ENCODE measurements at places on chromosomes 4 and X.

GRCh38 chr4:174516794-174517193 lies 5.5 kb downstream of the HPGD start:
- DNase-seq, result no peak

DNA sequence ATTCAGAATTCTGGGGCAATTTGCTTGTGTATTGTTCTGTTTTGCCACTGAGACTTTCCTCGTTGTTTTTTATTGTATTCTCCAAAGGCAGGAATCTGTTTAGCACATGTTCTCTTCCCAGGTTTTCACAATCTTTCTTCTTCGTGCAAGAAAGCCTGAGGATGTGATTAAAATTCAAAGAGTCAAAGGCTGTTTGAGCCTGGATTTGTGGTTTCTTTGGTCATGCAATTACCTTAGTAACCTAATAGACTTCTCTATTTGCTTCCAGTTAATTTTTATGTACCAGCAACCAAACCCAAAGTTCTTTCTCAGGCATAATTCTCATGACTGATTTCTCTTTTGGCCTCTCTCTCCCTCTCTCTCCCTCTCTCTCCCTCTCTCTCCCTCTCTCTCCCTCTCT lies 1420.1 kb upstream of the TENM3 start:
- DNase-seq, result no peak

- no peak for DNase-seq
Observed at GRCh38 chr4:94463771-94464170, 12.0 kb downstream of the PDLIM5 start.

DNA sequence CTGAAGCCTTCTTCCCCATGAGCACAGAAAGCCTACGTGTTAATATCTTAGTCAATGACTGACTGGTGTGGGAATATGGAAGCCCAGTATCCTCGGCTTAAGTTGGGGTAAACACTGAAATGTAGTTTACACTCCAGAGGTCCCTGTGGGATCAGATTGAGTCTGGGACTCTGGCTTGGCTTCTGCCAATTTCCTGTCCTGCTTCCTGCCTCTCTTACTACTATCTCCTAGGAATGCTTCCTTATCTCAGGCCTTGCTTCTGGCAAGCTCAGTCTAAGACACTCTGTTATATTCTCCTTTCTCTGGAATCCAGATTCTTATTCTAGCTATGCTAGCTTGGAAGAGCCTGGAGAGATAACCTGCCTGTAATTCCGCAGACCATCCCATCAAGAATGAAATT lies 174.0 kb upstream of the LDB2 start:
- DNase-seq, result no peak

DNA sequence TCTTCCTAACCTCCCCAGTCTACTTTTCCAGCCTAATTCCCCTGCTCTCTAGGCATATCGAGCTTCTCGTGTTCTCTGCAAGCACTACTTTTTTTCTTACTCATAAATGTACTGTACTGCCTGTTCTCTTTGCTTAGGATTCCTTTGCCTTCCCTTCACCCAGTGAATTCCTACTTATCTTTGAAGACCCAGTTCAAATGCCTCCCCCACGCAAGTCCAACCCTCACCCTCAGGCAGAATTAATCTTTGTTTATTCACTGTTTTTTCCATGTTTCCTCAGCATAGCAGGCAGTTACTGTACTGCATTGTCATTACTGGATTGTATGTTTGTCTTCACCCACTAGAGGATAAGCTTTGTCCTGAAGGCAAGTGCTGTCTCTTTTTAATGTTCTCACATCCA lies 287.7 kb downstream of the BMPR1B start:
- no peak for DNase-seq

DNA sequence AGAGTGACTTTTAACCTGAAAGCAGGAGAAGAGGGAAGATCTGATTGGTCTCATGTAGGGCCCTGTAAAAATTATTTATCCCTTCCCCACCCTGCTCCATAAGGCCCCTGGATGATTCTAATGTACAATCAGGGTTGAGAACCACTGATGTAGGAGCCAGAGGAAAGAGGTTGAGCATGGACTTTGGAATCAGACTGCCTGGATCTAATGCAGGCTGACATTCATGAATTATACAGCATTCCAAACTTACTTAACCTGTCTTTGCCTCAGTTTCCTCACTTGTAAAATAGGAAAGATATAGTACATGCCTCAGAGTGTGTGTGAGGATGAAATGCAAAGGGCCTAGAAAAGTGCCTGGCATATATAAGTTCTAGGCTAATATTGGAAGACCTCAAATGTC lies 47.0 kb downstream of the STX18 start:
- no peak for DNase-seq

DNA sequence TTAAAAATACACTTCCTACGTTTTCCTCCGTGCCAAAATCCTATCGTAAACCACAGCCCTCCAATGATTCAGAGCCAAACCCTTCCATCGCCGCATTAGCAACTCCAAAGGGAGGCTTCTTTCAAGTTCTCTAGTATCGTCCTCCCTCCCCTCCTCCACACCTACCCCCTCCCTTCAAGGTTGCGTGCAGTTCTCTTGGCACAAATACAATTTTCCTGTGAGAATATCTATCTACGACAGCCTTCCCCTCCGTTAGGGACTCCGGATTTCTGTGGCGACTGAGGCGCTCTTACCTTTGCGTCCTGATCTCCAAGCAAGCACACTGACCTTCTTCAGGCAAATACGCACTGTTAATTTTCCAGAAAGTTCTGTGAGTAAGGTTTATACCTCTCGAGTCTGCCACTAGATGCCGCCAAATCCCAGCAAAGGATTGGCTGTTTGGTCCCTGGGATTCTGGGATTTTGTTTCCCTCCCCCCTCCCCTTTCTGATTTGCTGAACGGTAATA lies 1.2 kb upstream of the MORF4L2 start:
- peak; percentile 64 for DNase-seq

DNA sequence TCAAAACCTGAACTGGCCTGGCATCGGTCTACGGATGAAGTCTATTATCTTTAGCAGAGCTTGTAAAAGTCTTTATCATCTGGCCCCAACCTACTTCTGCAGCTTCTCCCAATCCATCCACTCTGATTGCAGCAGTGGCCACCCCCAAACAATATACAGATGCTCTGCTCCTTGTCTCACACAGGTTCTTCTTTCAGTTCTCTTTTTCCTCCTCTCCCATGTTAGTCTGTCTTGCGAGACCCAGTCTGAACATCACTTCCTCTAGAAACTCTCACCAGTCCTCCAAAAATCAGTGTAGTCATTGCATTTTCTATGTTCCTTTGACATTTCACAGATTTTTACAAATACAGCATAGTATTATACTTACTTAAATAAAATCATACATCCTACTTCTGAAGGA lies 163.0 kb downstream of the FRMPD4 start:
- DNase-seq, result no peak

DNA sequence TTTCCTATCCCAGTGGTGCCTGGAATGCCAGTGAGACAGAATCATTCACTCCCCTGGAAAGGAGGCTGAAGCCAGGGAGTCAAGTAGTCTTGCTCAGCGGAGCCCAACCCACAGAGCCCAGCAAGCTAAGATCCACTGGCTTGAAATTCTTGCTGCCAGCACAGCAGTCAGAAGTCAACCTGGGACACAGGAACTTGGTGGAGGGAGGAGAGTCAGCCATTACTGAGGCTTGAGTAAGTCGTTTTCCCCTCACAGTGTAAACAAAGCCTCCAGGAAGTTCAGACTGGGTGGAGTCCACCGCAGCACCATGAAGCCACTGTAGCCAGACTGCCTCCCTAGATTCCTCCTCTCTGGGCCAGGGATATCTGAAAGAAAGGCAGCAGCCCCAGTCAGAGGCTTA lies 283.2 kb upstream of the CPEB2 start:
- DNase-seq, result no peak

DNA sequence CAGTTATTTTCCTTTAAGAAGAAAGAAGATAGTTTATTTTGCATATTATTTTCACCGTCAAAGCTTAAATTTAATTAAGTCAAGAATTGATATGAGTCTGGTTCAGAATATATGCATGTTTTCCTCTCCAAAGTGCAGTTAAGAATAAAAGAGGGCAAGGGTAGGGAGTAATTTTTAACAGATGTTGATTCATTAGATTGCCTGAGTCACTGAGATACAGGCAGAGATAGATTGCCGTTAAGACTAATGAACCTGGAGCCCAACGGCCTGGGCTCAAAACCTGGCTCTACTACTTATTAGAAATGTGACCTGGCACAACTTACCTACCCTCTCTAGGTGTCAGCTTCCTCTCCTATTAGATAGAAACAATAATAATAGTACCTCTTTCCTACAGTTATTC lies 1037.4 kb upstream of the PABPC4L start:
- DNase-seq, result no peak

Measured in CD4-positive, alpha-beta T cell treated with Interleukin-4 for 1 hour (primary cell).